ENCODE measurements at places on chromosomes 12 and 14. TPM values are rescaled to one million over a fixed set of nuclear protein-coding genes. Genes with fewer than 3 reads are reported as not detected.

GRCh38 chr12:2692080-2692479 is 102.7 kb upstream of the FKBP4 start:
- DNase-seq = no peak

DNA sequence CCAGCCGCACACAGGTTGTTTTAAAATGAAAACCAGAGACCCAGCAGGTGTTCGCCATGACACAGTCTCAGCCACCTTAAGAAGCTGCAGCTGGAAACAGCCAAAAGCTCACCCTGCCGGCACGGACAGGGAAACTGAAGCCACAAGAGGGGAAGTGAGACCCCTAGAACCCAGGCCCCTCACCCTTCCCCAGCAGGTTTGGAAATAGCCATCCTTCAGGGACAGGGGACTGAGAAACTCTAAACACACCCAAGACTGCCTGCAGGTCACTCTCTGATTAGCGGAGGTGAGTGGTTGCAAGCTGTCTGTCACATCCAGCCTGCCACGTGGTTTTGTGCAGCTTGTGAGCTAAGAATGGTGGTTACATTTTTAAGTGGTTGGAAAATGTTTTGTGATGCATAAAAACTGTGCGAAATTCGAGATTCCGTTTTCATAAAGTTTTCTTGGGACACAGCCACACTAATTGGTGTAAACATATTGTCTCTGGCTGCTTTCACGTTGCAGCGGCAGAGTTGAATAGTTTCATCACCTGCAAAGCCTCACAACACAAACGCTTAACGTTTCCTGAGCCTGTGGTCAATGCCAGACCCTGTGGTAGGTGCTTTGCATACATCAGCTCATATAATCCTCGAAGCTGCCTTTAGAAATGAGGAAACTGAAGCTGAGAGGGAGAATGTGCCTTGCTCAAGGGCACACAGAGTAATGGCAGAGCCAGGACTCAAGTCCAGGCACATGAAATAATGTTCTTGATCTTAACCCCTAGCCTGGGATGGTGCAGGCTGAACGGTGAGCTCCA is 1.7 kb upstream of the SELPLG start:
- DNase-seq = no peak

- no peak for DNase-seq
Observed at GRCh38 chr14:90440021-90440451, 43.2 kb downstream of the CALM1 start.

DNA sequence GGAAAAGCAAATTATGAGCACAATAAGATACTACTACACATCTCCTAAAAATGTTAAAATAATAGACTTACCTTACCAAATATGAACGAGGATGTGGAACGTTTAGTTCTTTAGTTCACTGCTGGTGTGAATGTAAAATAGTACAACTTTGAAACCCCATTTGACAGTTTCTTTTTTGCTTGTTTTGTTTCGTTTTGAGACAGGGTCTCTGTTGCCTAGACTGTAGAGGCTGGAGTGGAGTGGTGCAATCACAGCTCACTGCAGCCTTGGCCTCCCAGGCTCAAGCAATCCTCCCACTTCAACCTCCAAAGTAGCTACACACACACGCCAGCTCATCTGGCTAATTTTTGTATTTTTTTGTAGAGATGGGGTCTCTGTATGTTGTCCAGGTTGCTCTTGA is 136.4 kb upstream of the FAR2 start:
- no peak for DNase-seq

The CCDC198 gene
- not detected for total RNA-seq

The POTEM gene
- not detected for total RNA-seq

- DNase-seq = no peak
Observed at GRCh38 chr12:47977046-47977771, 13.8 kb downstream of the TMEM106C start.

DNA sequence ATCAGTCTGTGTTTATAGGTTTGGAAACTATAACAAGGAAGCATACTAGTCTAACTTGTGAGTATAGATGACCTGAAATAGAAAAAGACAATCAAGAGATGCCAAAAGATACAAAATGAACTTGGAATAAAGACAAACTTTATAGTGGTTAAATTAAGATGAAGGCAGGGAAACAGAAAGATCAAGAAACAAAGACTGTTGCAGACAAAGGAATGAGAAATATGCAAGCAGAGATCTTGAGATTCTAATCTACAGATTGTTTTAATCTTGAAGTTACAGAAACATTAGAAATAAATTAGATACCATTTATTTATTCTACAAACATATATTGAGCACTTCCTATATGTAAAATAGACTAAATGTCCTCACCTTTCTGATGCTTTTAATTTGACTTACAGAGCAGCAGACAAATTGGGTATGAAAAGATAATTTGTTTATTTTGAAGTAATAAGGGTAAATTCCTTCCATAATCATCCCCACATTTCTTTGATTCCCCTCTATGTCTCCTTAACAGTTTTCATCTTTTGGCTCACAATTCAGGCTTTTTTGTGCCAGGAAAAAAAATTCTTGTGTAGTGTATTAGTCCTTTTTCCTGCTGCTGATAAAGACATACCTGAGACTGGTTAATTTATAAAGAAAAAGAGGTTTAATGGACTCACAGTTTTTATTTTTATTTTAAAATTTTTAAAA is 134.4 kb downstream of the KITLG start:
- DNase-seq = no peak

DNA sequence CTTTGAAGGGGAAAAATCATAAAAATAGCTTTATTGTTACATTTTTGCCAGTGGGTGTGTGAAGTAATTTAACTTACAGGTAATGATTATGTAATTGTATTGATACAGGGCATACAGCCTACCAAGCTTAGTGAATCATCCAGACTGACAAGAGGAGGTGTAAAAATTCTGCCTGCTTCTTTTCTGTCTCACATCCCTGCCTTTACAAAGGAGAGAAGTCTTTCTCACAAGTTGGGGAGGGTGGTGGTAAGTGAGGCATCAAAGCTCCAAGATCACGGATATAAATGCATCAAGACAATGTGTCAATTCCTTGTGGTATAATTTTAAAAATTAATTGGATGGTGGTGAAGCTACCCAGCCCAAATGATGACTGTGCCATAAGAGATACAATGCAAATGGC is 39.0 kb upstream of the G2E3 start:
- DNase-seq = no peak

DNA sequence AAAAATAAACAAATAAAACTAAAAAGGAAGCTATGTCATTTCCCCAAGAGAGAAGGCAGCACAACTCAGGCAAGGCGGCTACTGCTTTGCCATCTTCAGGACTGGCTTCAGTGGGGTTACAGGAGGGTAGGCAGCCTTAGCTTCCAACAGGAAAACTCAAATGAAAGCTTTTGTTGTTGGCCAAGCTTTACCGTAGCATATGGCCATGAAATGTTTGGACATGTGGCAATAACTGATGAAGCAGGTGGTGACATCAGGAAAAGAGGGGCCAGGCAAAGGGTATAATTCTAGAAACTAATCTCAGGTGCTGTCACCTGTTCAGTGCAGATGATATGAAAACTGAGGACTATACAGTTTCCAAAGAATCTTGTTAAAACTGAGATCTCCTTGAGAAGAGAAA is 22.8 kb upstream of the NPFF start:
- no peak for DNase-seq

- no peak for DNase-seq
Observed at GRCh38 chr12:121165316-121165715, 32.6 kb downstream of the P2RX7 start.

The TCL1B gene
- not detected for total RNA-seq

- DNase-seq = no peak
Observed at GRCh38 chr12:32135967-32136366, 29.3 kb downstream of the BICD1 start.

- DNase-seq = no peak
Observed at GRCh38 chr12:54689984-54690383, 41.8 kb upstream of the DCD start.

DNA sequence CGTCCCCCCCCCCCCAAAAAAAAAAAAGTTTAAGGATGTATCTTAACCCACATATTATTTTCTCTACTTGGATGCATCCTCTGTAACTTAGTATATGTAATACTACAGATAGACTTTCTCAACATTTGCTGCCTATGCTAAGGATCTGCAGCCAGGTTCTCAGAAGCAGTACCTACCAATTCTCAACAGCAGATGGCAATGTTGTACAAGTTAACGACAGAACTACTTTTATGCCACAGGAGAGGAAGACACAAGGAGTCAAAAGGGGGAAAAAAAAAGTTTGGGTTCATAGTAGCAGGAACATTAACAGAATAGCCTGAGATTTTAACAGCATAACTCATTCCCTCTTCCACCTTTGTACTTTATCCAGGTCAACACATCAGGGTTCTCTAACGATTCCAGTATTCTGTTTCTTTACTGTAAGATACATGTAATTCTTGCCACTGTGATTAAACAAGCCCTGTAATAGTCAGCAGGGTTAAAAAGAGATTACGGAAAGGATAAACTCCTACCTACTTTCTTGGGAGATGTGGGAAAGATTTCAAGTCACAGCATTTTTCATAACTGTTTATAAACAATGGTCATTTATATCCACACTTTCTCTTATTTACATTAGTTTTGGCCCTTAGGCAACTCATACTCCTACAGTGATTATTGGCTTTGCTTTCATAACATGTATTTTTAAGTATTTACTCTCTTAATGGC is 5.7 kb upstream of the NEK9 start:
- DNase-seq = no peak

GRCh38 chr12:94165670-94166364 is 17.4 kb downstream of the PLXNC1 start:
- no peak for DNase-seq

- DNase-seq = no peak
Observed at GRCh38 chr12:49537752-49538509, 899 bp upstream of the KCNH3 start.

Data from MG63 (cell line).